ENCODE measurements at places on chromosomes 4 and X.

- DNase-seq, result no peak
Observed at GRCh38 chr4:4984186-4984585, 35.1 kb downstream of the CYTL1 start.

DNA sequence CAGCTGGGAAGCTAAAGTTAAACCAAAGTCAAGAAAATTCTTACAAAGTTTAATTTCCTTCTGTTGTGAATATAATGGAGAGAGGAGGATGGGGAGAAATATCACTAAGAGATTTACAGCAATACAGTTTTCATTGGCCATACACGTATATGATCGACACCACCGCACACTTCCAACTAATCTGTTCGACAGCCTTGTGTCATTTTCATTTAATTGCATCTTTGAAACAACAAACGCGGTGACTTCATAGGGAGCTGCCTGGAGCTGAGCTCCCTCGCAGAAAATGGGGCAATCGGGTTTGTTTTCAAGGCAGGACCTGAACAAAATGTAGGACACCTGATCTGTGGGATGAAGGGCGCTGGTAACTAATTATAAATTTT, 1.3 kb downstream of the PTPN13 start:
- DNase-seq, result no peak

GRCh38 chr4:15186149-15186548, 183.9 kb downstream of the CPEB2 start:
- DNase-seq, result no peak

- no peak for DNase-seq
Observed at GRCh38 chr4:67796810-67797209, 42.6 kb upstream of the GNRHR start.

GRCh38 chr4:119478446-119479179, 150.0 kb downstream of the PDE5A start:
- DNase-seq, result no peak

- DNase-seq, result no peak
Observed at GRCh38 chr4:185122681-185123345, 20.3 kb upstream of the SLC25A4 start.

- DNase-seq, result no peak
Observed at GRCh38 chr4:153137159-153137558, 67.1 kb upstream of the TRIM2 start.

- no peak for DNase-seq
Observed at GRCh38 chrX:112839856-112840255, 775 bp downstream of the AMOT start.

GRCh38 chrX:138690591-138690990, 20.9 kb downstream of the FGF13 start:
- DNase-seq, result no peak

- no peak for DNase-seq
Observed at GRCh38 chr4:48436318-48436717, 46.8 kb upstream of the SLC10A4 start.

DNA sequence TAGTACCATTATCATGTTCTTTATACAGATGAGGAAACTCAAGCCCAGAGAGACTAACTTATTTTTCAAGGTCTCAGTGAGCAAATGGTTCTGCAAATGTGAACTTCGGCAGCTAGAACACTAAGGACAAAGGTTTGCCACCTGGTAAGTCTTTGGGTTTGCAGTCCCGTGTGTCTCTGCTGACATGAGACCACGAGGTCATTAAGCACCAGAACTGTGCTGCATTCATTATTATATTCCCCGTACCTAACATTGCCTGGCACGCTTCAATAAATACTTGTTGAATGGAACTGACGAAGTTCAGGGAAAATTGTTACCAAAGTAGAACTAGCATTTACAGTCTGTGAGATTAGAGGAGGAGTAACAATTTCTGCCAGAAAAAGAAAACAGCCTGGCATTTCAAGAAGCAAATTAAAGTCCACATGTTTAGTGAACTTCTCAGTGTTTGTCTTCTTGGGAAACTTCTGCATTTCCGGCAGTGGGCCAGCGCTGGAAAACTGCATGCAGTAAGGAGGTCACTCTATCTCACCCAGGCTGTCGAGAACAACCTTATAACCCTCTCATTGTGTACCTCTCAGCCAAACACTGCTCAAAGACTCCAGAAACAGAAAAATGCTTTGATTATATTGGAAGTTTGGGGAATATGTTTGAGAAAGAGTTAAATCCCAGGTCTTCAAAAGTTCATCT, 67.4 kb upstream of the CPEB2 start:
- no peak for DNase-seq

GRCh38 chr4:160510928-160511327, 1408.0 kb downstream of the RAPGEF2 start:
- DNase-seq, result no peak

GRCh38 chr4:24624381-24624780, 40.0 kb upstream of the DHX15 start:
- no peak for DNase-seq

- no peak for DNase-seq
Observed at GRCh38 chr4:175791221-175791620, 20.8 kb downstream of the GPM6A start.

- no peak for DNase-seq
Observed at GRCh38 chr4:168221301-168221700, 97.3 kb downstream of the DDX60 start.

GRCh38 chr4:42654631-42655268, 2.2 kb downstream of the ATP8A1 start:
- DNase-seq, result no peak

DNA sequence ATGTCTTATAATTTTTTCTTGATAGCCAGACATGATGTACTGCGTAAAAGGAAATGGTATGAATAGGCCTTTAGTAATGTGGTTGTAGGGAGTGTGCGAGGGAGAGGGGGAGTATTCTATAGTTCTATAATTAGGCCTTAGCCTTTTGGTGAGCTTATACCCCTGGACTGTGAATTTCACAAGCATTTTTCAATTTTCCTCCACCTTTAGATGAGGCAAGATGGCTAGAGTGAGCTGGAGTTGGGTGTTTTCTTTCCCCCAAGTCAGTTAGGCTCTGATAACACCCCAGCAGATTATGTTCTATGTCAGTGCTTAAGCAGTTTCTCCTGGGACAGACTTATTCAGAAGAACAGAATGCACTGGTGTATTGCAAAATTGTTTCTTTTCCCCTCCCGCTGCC, 210.2 kb upstream of the NPY2R start:
- DNase-seq, result no peak

- DNase-seq, result no peak
Observed at GRCh38 chr4:2671267-2671895, 84.8 kb downstream of the TNIP2 start.

DNA sequence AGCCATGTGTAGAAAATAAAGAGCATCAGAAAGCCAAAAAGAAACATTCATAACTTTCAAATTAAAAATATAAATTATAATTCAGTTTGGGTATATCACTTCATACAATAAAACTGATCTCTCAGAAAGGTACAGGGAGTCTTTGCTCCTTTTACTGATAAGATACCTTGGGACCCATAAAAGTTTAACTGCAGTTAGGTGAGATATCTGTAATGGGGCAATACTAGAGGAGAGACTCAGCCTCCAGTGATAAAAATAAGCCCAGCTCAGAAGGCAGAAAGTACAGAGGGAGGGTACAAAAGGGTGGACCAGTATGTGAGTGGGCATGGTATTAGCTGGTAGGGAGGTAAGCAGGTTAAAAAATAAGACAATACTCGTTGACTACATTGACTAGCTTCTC, 180.9 kb upstream of the AGTR2 start:
- DNase-seq, result no peak

- no peak for DNase-seq
Observed at GRCh38 chrX:108947205-108947604, 210.8 kb upstream of the IRS4 start.
